ENCODE measurements at places on chromosomes 3 and 15.

GRCh38 chr3:58085616-58086015, 77.4 kb downstream of the FLNB start:
- DNase-seq, result no peak

DNA sequence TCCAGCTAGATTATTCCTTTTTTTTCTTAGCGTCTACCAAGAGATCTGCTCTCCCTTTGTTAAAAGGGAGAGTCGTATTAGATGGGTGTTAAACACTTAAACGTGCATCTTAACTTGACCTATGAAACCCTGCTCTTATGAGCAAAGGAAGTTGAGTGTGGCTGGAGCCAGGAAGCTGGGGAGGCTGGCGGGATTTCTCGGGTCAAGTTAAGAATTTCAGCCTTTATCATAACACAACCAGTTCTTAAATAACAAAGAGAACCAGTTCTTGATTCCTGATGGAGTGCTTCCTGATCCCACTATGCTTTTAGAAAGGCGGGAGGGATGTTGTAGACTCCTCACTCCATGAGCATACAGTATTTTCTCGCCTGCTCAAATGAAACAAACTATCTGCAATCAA, 215.1 kb downstream of the ITPR1 start:
- DNase-seq, result no peak

- no peak for DNase-seq
Measured at GRCh38 chr3:47601281-47601680, 22.6 kb upstream of the CSPG5 start.

- DNase-seq, result no peak
Measured at GRCh38 chr3:64756398-64756986, 68.7 kb upstream of the ADAMTS9 start.

- DNase-seq, result no peak
Measured at GRCh38 chr15:62190274-62190673, 25.2 kb upstream of the C2CD4B start.

DNA sequence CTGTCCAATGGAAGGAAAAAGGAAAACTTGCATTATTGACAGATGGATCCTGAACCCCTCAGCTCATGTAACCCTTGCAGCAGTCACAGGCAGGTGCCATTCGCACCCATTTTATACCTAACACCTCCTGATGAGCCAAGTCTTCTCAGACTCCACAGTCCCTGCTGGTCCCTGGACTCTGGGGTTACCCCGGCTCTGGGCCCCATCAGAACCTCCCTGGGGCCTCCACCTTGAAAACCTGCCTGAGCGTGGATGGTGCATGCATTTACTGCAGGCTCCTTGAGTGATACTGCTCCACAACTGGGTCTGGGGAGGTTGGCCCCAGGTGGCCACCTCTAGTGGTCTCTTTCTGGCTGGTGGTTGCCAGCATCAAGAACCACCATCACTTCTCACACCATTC, 15.9 kb upstream of the DOCK3 start:
- no peak for DNase-seq

- DNase-seq, result peak; percentile 24
Measured at GRCh38 chr3:5053021-5053831, 68.9 kb upstream of the ARL8B start.

DNA sequence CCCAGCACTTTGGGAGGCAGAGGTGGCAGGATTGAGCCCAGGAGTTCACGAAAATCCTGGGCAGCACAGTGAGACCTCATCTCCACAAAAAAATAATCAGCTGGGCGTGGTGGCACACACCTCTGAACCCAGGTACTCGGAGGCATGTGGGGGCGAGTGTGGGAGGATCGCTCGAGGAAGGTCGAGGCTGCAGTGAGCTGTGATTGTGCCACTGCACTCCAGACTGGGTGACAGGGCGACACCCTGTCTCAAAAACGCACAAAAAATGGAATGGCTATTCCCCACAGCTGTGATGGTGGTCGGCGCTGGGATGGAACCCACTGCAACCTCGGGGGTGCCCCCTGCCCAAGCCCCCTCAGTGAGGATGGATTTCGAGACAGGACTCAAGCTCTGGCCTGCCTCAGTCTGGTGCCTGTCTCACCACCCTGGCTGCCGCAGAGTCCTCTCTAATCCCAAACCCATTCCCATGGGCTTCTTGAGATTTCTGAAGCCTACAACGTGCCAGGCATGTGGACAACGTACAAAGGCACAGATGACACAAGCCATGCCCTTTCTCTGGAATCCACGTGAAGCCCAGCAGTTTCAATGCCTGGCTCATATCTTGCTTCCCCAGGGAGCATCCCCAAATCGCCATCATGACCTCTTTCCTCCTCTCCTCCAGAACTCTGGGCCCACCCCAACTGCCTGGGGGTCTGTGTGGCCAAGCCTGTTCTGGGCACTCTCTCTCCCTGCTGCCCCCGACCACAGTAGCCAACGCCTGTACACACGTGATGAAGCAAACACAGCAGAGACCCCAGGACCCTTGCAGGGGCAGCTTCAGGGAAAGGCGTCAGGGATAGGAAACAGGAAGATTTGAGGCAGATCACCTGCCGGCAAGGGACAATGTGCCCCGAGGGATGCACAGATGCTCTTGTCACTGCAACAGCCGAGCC, 32.4 kb downstream of the ADAMTS17 start:
- DNase-seq, result no peak

GRCh38 chr15:66603301-66604179, 37.7 kb upstream of the LCTL start:
- peak; percentile 66 for DNase-seq

GRCh38 chr3:9111866-9112265, 137.6 kb downstream of the SRGAP3 start:
- peak; percentile 88 for DNase-seq

Data from right hindlimb (tissue), 1 donor.